ENCODE measurements at places on chromosomes 3 and 15. TPM values are rescaled to one million over a fixed set of nuclear protein-coding genes. Genes with fewer than 3 reads are reported as not detected.

EXD1 gene
- not detected for polyA plus RNA-seq

CCDC54 gene
- not detected for polyA plus RNA-seq

PRR20G gene
- polyA plus RNA-seq: not detected

MBD4 gene
- 30.1 TPM for polyA plus RNA-seq

SAMMSON gene
- polyA plus RNA-seq: not detected

RASGRP1 gene
- polyA plus RNA-seq: 0.13 TPM

All from CD14-positive monocyte (primary cell).